ENCODE measurements at places on chromosomes 11 and 22.

DNA sequence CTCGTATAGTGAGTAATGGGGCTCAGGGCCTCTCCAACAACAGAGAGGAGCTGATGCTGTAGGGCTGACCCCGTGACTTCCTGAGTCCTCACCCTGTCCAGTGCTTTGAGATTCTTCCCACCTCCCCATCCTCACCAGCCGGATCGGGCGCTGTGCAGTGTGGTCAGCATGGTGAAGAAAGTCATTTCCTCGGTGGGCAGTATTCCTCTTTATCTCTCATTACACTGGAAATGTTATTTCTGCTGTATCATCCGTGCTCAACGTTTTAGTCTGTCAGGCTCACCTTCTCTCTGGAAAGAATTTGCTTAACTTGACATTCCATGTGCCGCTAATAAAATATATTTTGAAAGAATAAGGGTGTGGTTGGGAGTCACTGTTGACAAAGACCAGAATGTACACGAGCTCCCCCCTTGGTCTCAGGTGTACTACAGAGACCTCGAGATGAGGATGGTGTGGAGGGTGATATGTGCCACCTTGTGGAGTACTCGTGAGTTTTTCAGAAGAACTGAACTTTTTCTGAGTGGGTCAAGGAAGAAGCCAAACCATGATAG is 25.7 kb upstream of the SCGB1A1 start:
- no peak for DNase-seq

- no peak for DNase-seq
Measured at GRCh38 chr11:63862923-63863322, 24.0 kb downstream of the MARK2 start.

- no peak for DNase-seq
Measured at GRCh38 chr11:62491571-62492329, 54.9 kb downstream of the AHNAK start.

GRCh38 chr22:27267145-27267544 is 534.4 kb downstream of the MN1 start:
- peak; percentile 22 for DNase-seq

Data from fibroblast of the aortic adventitia (primary cell).